ENCODE measurements at places on chromosomes 1 and 21. TPM values are rescaled to one million over a fixed set of nuclear protein-coding genes. Genes with fewer than 3 reads are reported as not detected.

GRCh38 chr1:29784276-29785136 is 548.2 kb downstream of the PTPRU start:
- DNase-seq: no peak

GRCh38 chr1:37629008-37629407 is 5.7 kb downstream of the RSPO1 start:
- no peak for DNase-seq

GRCh38 chr1:15680561-15681348 is 3.4 kb upstream of the PLEKHM2 start:
- DNase-seq: peak; percentile 98

- peak; percentile 43 for DNase-seq
Observed at GRCh38 chr1:25503551-25504426, 39.6 kb upstream of the LDLRAP1 start.

GRCh38 chr1:218705911-218706893 is 361.1 kb downstream of the TGFB2 start:
- DNase-seq: peak; percentile 100

DNA sequence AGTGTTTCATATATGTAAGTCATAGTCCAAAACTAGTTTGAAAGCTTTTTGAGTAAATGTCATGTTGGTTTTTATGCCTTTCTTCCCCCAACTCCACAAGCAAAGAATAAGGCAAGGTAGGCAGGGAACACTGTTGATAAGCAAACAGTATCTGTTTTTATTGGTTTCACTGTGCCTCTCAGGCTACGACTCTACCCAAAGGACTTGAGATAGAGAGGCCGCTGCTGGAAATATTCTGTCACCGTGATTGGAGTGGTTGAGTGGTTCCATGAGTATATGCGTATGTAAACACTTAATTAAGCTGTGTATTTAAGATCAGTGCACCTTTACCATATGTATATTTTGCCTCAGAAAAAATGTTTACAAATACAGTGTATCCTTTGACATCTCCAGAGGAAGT is 138.1 kb upstream of the KIF26B start:
- DNase-seq: no peak

GRCh38 chr1:110690709-110691365 is 16.1 kb upstream of the KCNA3 start:
- DNase-seq: no peak

- no peak for DNase-seq
Observed at GRCh38 chr1:56634981-56635380, 10.1 kb upstream of the PRKAA2 start.

- no peak for DNase-seq
Observed at GRCh38 chr1:246141306-246141705, 365.8 kb downstream of the SMYD3 start.

- DNase-seq: peak; percentile 74
Observed at GRCh38 chr1:211469938-211470529, 21.9 kb downstream of the RD3 start.

Gene RGS8
- not detected for total RNA-seq

Gene EXOC8
- total RNA-seq: 13.3 TPM

Measured in M059J (cell line).